ENCODE measurements at places on chromosomes 7 and 10.

GRCh38 chr7:131935180-131935579 lies 378.8 kb upstream of the PODXL start:
- DNase-seq, result no peak

GRCh38 chr7:128890306-128891109 lies 20.0 kb downstream of the KCP start:
- DNase-seq, result peak; percentile 63

- DNase-seq, result no peak
These were observed 67.0 kb upstream of the CFAP46 start for GRCh38 chr10:133009218-133009950.

GRCh38 chr10:28674782-28675181 lies 2.5 kb upstream of the BAMBI start:
- DNase-seq, result no peak

DNA sequence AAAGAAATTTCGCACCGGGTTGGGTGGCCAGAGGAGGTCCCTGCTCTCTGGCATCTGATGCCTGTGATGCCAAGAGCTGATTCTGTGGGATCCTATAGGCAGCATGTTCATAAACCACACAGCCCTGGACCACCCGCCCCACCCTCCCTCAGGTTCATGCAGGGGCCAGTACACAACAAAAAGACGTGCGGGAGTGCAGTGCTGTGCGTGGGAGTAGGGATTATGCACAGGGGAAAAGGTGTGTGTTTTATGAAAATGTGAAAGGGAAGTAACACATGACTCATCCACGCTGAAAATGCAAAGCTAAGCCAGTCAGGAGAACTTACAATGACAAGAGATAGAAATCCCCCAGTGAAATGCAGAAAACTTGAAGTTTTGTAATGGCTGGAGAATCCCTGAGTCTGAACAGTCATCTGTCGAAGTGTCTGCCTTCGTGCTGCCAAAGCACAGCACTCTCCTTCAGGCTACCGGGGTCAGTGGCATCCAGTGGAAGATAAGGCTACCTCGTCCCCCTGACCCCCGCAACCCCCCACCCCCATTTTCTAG lies 1.1 kb downstream of the KIAA1217 start:
- peak; percentile 33 for DNase-seq

DNA sequence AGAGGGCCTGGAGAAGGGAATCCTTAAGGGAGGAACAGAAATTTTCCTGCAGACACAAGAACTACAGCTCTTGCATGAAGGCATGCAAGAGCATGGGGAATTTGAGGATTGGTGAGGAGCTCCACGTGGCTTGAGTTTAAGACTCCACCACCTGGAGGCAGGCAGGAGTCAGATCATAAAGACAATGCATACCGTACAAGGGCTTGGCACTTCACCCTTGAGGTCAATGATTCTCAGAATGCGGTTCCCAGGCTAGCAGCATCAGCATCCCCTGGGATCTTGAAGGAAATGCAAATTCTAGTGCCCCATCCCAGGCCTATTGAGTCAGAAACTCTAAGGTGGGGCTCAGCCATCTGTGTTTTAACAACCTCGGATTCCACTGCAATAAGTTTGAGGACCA lies 143.8 kb downstream of the C7orf25 start:
- no peak for DNase-seq

- DNase-seq, result peak; percentile 89
These were observed 6.9 kb upstream of the MINDY4 start for GRCh38 chr7:30764030-30764975.

DNA sequence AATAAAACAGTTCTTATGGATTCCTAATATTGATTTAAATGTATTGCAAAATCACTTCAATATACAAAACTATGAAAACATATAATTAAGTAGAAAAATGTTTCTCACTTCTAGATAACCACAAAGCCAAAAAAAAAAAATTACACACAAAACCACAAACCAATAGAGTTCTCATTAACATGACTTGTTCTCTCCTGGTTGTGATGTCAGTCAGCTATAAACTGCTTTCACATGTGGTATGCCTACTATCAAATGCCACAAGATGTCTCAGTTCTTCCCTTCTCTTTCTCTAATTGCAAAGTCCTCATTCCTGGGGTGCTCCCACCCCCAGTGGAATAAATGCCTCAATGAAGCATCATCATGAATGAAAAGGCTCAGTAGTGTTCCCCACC lies 16.6 kb downstream of the GNAI1 start:
- DNase-seq, result peak; percentile 62

DNA sequence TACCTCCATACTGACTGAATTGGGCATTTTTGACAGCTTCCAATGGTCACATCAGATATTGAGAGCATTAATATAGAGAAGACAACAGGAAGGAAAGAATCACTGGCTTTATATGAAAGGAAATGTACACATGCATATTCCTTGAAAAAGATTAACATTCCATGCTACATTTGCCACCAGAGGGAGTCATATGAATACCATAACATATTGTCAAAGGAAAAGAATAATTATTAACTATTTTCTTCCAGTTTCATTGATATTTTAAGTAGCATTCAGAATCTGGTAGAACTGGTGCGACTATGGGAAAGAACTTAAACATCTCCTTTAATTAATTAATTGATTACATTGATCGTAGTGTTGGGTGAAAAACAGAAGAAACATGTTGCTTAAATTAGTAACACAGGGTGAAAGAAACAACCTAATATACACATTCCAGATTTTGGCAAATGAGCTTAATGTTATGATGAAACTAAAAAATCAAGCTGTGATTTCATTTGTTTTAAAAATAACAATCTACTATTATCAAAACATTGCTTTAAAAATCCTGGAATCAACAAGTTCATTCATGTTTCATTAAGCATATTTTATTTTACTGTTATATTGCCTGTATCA lies 71.5 kb downstream of the GPR85 start:
- DNase-seq, result peak; percentile 81

DNA sequence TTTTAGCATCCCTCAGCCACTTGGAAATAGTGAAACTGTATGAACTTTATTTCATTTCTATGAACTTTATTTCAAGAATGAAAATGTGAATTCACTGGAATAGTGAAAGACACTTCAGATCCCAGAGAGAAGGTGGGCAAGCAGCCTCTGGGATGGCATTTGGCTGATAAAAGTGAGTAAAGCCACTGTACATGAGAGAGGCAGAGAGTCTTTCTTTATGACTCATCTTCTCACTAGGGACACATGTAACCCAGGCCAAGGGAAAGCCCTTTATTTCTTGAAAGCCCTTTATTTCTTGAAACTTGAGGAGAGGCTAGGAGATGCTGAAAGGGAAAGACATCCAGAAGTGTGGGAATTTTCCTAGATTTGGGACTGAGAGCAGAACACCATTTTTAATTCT lies 148.9 kb upstream of the SMIM30 start:
- peak; percentile 32 for DNase-seq

DNA sequence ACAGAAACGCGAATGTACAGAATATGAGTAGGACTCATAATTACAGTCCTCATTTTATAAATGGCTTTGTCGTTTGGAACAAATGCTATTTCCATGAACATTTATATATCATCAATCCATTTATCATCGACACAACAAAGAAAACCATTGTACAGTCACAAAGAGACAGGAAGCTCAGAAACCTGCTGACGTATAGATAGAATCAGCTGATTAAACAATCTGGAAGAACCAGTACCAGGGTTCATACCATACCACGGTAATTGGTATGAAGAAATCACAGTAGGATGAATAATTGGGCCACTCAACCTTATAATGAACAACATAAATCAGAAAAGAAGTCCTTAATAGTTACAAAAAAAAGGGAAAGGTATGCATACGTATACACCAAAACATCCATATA lies 295.0 kb downstream of the PARD3 start:
- DNase-seq, result no peak

GRCh38 chr7:50449881-50450589 lies at the start of gene FIGNL1:
TSS of gene FIGNL1 (minus strand) at chr7:50450350. CDS start at chr7:50447287, 3,063 bp downstream.
- DNase-seq, result peak; percentile 84

GRCh38 chr10:10818082-10818481 lies 199.6 kb upstream of the CELF2 start:
- DNase-seq, result peak; percentile 17

DNA sequence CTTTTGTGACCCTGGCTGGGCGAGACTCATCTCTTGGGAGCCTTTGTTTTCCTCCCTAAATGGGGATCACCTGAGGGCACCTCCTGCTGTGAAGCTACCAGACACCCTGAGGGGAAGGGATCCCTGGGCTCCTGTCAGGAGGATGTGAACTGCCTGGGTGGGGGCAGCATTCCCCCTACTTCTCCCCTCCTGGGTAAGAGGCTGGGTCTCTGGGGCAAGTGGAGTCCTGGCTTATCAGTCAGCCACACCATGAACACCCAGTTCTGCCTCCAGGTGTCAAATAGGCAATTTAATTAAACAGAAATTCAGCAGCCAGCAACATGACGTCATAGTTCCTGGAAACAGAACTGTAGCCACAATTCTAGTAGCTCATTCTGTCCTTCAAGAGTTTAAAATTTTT lies 97.7 kb upstream of the RET start:
- DNase-seq, result no peak

DNA sequence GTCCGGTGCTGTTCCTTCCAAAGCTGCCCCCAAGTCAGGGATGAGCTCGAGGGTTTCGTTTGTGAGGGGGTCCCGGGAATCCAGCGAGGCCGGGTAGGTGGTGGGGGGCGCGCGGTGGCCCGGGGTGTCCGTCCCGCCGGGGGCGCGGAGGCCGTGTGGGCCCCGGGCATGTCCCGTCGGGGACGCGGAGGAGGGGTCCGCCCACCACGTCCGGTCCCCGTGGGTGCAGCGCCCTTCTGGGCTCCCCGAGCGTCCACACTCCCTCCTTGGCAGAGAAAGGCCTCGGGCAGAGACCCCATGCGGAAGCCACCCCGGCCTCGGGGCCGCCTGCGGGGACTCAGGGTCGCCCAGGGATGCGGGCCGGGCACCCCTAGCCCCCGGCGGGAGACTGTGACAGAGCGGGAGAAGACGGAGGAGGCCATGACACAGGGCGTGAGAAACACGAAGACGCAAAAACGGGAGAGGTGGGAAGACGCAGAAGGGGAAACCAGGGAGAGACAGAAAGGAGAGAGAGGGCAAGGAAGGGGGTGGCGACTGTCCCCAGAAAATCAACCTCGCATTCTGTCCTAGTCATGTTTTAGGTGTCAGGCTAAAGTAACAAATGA lies 640 bp upstream of the ZNF425 start:
- peak; percentile 63 for DNase-seq

GRCh38 chr10:114181971-114182370 lies 2.8 kb downstream of the TDRD1 start:
- no peak for DNase-seq

GRCh38 chr10:86303626-86304025 lies 63.0 kb downstream of the GRID1 start:
- DNase-seq, result no peak

DNA sequence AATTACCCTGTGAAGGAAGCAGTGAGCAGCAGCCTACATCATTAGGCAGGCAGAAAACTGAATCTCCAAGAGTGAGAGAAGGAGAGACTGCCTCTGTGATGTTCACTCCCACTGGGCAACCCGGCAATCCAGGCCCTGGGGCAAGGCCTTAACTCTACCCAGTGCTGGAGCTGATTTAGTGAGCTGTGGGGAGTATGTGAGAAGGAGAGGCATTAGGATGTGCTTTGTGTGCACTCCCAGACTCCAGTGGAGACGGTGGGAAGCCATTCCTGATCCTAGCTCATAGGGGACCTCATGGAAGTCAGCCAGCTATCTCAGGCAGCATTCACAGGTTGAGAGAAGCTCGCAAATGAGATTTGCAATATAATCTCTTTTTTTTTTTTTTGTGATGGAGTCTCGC lies 41.1 kb upstream of the CDK13 start:
- DNase-seq, result no peak

DNA sequence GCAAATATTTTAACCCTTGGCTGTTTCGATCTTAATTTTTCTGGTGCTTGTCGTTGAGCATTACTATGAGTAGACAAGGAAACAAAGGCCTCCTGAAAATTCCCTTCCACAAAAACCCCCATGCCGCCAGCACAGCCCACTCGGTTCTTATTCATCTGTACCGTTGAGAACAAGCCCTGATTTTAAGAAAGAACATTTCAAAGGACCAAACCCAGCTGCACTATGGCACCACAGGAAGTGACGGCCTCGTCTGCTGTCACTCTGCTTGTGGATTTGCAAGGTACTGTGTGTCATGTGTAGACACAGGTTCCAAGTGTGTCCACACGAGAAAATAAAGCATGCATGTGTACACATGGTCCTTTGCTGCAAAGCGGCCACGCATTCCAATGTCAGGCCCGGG lies 285.2 kb downstream of the DNAJB6 start:
- no peak for DNase-seq

DNA sequence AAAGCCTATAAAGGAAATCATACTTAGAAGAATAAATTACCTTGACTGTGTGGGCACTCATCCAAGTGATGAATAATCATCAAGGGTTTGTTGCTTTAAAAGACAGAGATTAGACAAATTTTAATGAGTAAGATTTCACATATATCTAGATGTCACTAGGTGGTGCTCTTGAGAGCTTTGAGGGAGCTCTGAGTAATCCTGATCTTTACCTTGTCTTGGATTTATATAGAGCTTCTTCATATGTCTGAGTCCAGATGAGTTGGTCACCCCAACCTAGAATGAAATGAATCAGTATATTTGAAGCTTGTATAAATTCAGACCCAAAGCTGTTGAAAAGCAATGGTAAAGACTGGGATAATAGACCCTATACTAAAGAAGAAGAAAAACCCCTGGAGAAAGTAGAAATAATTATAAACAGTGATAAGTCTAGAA lies 3.7 kb downstream of the AGR2 start:
- DNase-seq, result peak; percentile 82

DNA sequence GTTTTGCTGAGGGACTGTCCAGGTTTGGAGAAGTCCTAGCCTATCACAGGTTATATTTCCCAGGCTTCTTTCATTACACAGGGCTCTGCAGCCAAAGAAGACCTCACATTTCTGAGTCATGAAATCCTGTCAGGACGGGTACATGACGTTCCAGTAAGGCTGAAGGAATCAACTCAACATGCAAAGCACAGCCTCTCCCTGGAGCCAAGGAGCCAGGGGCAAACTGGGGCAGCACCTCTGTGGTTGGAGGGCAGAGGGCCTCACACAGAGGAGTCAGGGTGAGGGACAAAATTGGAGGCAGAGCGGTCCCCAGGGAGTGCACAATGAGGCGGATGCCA lies 116.3 kb upstream of the GDF10 start:
- peak; percentile 59 for DNase-seq

DNA sequence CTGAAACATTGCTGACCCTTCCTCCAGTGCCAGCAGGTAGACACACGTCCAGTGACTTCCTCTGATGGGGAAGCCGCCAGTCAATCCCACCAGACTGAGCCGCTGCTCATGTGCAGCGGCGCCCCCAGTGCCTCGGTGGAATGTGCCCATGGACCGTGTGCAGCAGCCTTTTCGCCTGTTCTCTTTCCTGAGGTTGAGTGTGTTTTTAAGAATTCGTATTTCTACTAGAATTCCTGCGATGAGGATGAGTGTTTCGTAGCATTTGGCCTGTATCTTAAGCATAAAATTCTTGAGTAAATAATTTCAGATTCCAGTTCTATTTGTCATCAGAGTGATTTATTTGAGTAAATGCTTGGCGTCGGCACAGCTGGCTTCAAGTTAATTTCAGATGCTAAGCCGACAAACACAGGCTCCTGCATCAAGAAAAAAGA lies 35.4 kb downstream of the BNIP3 start:
- DNase-seq, result peak; percentile 90
